K562 (cell line): ENCODE measurements at places on chromosomes 4 and X. TPM values are rescaled to one million over a fixed set of nuclear protein-coding genes. Genes with fewer than 3 reads are reported as not detected.

The SEL1L3 gene
- total RNA-seq: 21.3 and 25.4 TPM in 2 replicates

The ART3 gene
- total RNA-seq: 0.54 and 0.69 TPM in 2 replicates

The XAGE2 gene
- not detected in 2 replicates for total RNA-seq

The ATP7A gene
- total RNA-seq: 13.4 and 14.8 TPM in 2 replicates

The MGARP gene
- 0.31 and 0.35 TPM in 2 replicates for total RNA-seq

The DUSP9 gene
- 13.0 and 14.1 TPM in 2 replicates for total RNA-seq

The SMR3B gene
- not detected in 2 replicates for total RNA-seq

The ADGRL3 gene
- total RNA-seq: 0.09 and 0.11 TPM in 2 replicates

The TRMT2B gene
- 20.7 and 21.0 TPM in 2 replicates for total RNA-seq

DNA sequence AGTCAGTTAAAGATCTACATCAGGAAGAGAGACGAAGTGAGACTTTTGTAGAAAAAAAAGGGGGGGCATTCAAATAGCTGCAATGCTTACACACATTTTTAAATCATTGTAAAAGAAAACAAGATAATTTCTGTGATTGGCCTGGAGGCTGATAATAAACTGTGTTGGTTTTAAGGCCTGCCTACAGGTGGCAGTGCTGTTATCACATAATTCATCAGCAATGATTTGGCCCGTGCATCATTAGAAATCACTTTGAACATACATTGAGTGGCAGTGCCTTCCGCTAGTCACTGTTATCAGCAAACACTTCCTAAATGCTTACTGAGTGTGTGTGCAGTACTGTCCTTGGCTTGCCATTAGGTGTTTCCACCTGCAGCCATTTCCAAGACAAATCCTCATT is 831.9 kb downstream of the TRIML1 start:
- H3K4me3 ChIP-seq: no peak overlapping the region
- DNase-seq: no peak
- H3K36me3 ChIP-seq: no peaks in the 10 kb centered on the region
- H3K27me3 ChIP-seq: no peaks in the 10 kb centered on the region

GRCh38 chrX:40875476-40875875 is 140.1 kb upstream of the MED14 start:
- no peak for DNase-seq
- no peaks in the 10 kb centered on the region for H3K27me3 ChIP-seq
- no peaks in the 10 kb centered on the region for H3K36me3 ChIP-seq
- no peaks in the 10 kb centered on the region for H3K4me1 ChIP-seq

DNA sequence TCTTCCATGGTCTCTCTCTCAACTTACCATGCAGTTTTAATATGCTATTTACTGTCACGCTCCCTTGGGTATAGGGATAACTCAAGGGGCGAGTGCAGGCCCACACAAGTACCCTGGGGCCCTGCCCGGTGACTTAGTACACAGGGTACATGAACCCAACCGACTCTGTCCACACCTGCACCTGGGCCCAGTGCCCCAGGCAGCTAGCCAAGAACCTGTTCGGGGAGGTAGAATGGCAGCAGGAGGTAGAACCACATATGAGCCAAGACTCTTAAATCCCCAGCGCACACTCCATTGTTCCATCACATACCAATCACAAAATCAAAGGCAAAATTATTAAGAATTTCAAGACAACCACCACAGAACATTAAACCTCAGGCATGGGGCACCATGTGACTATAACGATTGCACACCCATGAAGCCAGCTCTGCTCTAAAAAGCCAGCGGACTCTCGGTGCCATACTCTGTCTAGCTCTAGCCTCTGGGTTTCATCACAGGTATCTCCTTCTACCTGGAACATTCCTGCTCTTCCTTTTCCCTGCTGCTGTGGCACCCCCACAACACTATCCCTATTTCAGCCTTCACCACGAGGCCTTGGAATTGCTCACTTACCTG is 14.6 kb downstream of the PHF8 start:
- no peaks in the 10 kb centered on the region for H3K27me3 ChIP-seq
- DNase-seq: no peak
- H3K27ac ChIP-seq: no peak overlapping the region
- peaks cover 24% of the 10 kb centered on the region; the same call in 1 of the 3 replicates for H3K36me3 ChIP-seq
- H3K4me1 ChIP-seq: no peaks in the 10 kb centered on the region
- no peak overlapping the region for H3K4me3 ChIP-seq

- no peak overlapping the region for H3K4me3 ChIP-seq
- DNase-seq: no peak
- no peaks in the 10 kb centered on the region for H3K4me1 ChIP-seq
- H3K27me3 ChIP-seq: no peaks in the 10 kb centered on the region
- H3K36me3 ChIP-seq: peaks cover 44% of the 10 kb centered on the region
Measured at GRCh38 chr4:94256828-94257227, 49.2 kb downstream of the SMARCAD1 start.

GRCh38 chrX:132486599-132487178 is 2.1 kb downstream of the MBNL3 start:
- DNase-seq: no peak
- peaks cover 7% of the 10 kb centered on the region; the same call in 1 of the 2 replicates for H3K4me1 ChIP-seq
- H3K27ac ChIP-seq: no peak overlapping the region

DNA sequence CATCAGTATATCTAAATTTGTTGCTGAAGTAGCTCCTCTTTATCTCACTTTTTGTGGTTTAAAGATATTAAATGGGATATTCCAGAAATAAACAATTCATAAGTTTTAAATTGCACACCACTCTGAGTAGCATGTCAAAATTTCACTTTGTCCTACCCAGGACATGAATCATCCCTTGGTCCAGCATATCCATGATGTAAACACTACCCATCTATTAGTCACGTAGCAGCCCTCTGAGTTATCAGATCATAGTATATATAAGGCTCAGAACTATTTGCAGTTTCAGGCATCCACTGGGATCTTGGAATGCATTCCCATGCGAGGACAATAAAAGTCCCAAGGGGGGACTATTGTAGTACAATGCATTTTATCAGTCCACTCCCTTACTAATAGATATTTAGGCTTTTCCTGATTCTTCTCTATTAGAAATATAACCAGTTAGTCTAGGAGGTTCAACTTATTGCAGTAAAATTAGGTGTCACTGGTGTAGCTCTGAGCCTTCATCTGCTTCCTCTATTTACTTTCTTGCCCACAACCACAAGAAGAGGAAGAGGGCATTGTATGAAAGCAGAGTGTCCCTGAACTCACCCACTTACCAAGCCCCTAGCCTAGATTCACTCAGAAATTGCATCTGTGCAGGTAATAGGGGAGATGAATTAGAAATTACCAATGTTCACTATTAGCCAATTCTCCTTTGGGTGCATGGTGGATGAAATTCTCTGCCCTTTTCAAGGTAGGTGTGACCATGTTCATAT is 409.8 kb upstream of the GALNT7 start:
- no peak for DNase-seq
- H3K4me3 ChIP-seq: no peak overlapping the region
- H3K27ac ChIP-seq: no peak overlapping the region

DNA sequence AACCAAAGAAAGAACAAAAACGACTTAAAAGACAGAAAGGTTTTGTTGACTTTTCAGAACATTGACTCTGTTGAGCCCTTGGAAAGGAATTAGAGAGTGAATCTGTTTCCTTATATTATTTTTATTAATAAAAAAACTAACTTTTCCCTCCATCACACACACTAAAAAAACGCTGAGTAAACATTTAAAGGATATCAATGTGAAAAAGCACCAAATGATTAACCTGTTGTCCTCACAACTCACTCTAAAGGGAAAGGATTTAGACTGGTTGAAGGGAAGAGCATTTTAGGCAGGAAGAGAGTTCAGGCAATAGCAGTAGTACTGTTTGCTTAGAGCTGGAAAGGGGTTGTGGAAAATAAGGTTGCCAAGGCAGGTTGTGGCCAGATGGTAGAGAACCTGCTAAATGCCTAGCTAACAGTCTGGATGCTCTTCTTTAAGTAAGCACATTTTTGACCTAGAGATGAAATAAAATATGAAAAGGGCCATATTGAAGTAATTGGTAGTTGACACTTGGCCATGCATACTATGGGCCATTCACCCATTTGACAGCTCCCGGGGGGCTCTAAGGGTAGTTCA is 98.0 kb upstream of the NDP start:
- H3K4me1 ChIP-seq: no peaks in the 10 kb centered on the region
- no peaks in the 10 kb centered on the region for H3K27me3 ChIP-seq
- no peak for DNase-seq
- no peak overlapping the region for H3K4me3 ChIP-seq
- no peaks in the 10 kb centered on the region for H3K36me3 ChIP-seq

- no peaks in the 10 kb centered on the region for H3K4me1 ChIP-seq
- H3K27me3 ChIP-seq: no peaks in the 10 kb centered on the region
- H3K36me3 ChIP-seq: peaks cover 60% of the 10 kb centered on the region
Measured at GRCh38 chr4:109708990-109709389, 5.7 kb upstream of the CASP6 start.
